ENCODE measurements at places on chromosomes 2 and 18. TPM values are rescaled to one million over a fixed set of nuclear protein-coding genes. Genes with fewer than 3 reads are reported as not detected.

RFX8 gene
- 0.69 TPM for total RNA-seq

MREG gene
- 3.4 TPM for total RNA-seq

PROKR1 gene
- total RNA-seq: 0.69 TPM

SLC5A7 gene
- total RNA-seq: 6.3 TPM

KCNS3 gene
- 14.9 TPM for total RNA-seq

INPP5D gene
- 13.5 TPM for total RNA-seq

CCDC74B gene
- 5.2 TPM for total RNA-seq

STPG4 gene
- not detected for total RNA-seq

ALPG gene
- total RNA-seq: not detected

KIF1A gene
- 5.2 TPM for total RNA-seq

ATOH8 gene
- total RNA-seq: 18.3 TPM
